ENCODE measurements at places on chromosomes 4 and X. TPM values are rescaled to one million over a fixed set of nuclear protein-coding genes. Genes with fewer than 3 reads are reported as not detected.

Gene RAB33A
- total RNA-seq = 12.2 TPM

Gene GPAT3
- 3.0 TPM for total RNA-seq

DNA sequence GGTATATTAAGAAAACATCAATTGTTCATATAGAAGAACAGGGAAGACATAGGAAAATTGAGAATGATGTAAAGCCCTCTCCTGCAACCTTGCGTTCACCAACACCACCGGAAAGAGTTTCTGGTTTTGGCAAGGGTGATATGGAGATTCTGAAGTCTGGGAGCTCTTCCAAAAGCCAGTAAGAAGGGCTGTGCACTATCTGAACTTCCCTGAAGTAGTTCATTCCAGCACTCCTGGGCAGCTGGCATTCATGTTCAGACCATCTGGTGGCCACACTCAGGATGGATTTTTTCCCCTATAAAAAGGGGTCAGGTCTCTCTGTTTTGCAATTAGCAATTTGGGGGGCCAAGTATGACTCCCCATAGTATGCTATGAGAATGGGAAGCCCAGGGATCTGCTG, 15.4 kb upstream of the TLR2 start:
- no peaks in the 10 kb centered on the region for H3K36me3 ChIP-seq
- no peaks in the 10 kb centered on the region for H3K4me1 ChIP-seq
- no peaks in the 10 kb centered on the region for H3K27me3 ChIP-seq
- no peak overlapping the region for H3K4me3 ChIP-seq

DNA sequence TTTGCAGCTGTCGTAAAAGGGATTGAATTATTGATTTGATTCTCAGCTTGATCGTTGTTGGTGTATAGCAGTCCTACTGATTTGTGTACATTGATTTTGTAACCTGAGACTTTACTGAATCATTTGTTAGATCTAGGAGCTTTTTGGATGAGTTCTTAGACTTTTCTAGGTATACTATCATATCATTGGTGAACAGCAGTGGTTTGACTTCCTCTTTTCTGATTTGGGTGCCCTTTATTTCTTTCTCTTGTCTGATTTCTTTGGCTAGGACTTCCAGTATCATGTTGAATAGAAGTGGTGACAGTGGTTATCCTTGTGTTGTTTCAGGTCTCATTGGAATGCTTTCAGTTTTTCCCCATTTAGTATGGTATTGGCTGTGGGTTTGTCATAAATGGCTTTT, 8.4 kb downstream of the APOOL start:
- DNase-seq = no peak
- H3K4me1 ChIP-seq = no peaks in the 10 kb centered on the region
- peaks cover 3% of the 10 kb centered on the region for H3K36me3 ChIP-seq
- no peak overlapping the region for H3K4me3 ChIP-seq

DNA sequence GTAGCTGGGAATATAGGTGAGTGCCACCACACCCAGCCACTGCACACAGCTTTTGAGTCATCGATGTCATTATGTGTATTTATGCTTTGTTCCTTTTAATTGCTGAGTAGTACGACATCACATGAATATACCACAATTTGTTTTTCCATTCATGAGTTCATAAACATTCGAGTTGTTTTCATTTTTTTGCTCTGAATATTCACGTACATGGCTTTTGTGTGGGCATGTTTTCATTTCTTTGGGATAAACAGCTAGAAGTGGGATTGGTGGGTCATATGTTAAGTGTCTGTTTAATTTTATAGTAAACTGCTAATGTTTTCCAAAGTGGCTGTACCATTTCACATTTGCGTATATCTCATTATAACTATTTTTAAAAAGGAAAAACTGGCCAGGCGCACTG, 45.1 kb upstream of the KDR start:
- no peak overlapping the region for H3K4me3 ChIP-seq
- H3K4me1 ChIP-seq = no peaks in the 10 kb centered on the region
- H3K27ac ChIP-seq = no peak overlapping the region
- H3K27me3 ChIP-seq = no peaks in the 10 kb centered on the region

- no peak for DNase-seq
- no peak overlapping the region for H3K27ac ChIP-seq
- H3K27me3 ChIP-seq = no peaks in the 10 kb centered on the region
- no peaks in the 10 kb centered on the region for H3K4me1 ChIP-seq
- H3K4me3 ChIP-seq = no peak overlapping the region
Observed at GRCh38 chr4:81021142-81021944, 9.2 kb upstream of the BMP3 start.

All from naive thymus-derived CD4-positive, alpha-beta T cell (primary cell).